ENCODE measurements at places on chromosomes 6 and 20.

DNA sequence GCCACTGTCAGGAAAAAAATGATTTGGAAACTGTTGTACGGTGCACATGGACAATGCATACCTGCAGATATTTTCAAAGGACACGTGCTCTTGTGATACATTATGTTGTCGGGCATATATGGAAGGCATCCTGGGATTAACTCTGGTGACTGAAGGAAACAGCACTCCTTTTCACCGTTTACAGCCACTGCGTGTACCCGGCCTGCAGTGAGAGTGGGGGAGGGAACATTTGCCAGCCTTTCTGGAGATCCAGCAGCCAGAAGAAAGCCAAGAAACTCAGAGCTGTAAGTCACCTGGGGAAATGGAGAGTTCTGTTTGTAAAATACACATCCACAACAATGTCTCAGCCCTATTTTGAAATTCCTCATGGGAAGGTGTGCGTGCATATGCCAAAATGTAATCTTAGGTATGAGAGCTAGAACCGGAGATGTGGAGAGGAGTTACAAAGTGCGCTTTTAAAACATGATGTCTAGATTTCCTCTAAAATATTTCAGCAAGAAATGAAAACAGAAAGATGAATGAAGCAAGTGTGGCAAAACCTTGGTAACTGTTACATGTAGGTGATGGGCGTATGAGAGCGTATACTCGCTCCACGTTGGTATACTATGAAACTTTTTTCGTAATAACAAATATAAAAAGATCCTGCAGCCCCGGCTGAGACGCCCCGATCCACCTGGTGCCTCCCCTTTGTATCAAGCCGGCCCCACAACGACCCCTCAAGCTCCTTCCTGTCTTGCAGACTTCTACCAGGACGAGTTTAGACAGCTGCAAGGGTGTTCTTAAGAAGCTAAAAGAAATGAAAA is 8.6 kb upstream of the FOXF2 start:
- DNase-seq, result no peak

DNA sequence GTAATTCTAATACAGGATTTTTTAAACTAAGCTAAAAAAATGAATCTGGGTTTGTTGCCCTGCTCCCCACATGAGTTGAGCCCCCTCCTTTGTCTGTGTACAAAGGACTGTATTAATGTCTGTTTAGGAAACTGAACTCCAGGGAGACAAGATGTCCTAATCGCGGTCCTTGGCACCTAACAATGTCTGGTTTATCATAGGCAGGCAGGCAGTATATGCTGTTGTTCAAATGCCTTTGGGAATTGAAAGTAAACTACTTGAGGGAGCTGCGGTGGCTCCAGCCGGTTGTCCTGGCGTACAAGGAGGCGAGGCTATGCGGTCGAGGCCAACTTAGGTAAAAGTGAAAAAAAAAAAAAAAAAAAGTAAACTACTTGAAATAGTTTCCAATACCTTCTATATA is 98.5 kb downstream of the TULP4 start:
- no peak for DNase-seq

- DNase-seq, result no peak
These were observed 50.2 kb upstream of the SIRPG start for GRCh38 chr20:1707588-1708449.

DNA sequence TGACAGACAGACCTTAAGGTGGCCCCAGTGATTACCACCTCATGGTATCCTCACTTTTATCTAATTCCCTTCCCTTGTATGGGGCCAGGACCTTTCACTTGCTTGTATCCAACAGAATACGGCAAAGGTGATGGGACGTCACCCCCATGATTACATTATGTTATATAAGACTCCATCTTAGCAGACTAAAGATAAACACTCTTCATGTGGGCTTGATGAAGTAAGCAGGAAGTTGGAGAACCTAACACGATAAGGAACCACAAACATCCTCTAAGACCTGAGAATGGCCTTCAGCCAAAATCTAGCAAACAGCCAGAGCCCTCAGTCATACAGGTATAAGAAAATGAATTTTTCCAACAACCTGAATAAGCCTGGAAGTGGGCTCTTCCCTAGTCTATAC is 8.0 kb downstream of the SLC17A3 start:
- DNase-seq, result no peak

DNA sequence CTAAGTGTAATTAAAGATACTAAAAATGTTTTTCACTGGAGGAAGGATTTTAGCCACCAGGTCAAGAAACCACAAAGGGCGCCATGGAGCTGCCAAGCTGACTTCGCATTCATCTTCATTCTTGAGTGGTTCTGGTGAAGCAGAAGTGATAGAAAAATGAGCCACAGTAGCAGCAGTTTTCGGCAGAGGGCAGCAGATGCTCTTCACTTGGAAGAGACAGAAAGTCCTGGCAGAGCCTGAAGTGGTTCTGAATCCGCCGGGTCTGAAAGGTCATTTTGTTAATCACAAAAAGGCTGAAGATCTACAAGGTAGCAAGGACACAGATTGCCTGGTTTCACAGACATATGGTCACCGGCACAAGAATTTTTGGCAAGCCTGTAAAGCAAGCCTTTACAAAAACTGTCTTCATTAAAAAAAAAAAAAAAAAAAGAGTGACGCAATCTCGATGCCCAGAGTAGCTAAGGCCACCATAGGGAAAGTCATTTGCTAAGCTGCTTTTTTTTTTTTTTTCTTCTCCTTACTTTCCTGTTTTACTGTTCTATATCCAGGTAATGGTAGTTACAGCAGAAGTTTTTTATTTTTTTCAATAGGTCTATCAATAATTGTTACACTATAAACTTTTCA is 345.1 kb upstream of the AGPAT4 start:
- DNase-seq, result peak; percentile 20

Measured in epithelial cell of esophagus (primary cell).